Activated CD4-positive, alpha-beta T cell treated with anti-CD3 and anti-CD28 coated beads for 24 hours (primary cell): ENCODE measurements at places on chromosomes 6 and 20.

- DNase-seq = no peak
These were observed 119.3 kb downstream of the TULP4 start for GRCh38 chr6:158431560-158431959.

GRCh38 chr6:63904650-63905248 lies 269.1 kb downstream of the PHF3 start:
- no peak for DNase-seq

DNA sequence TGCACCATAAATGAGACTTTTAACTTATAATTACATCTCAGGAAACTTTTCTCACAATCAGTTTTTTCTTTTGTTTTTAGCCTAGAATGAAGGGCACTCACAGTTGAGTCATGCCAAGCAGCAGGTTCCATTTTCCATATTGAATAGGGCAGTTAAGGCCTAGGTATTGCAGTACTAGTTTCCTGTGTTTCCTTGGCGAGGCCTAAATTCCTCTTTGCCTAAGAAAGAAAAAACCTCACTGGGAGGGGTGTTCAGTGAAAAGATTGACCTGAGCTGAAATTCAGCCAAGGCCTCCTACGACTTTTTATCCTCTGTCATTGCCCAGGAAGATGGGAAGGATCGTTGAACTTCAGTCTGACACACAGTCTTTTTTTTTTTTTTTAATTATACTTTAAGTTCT lies 85.5 kb downstream of the IMPG1 start:
- no peak for DNase-seq

- no peak for DNase-seq
These were observed 205.9 kb upstream of the TAB2 start for GRCh38 chr6:149111556-149112115.

DNA sequence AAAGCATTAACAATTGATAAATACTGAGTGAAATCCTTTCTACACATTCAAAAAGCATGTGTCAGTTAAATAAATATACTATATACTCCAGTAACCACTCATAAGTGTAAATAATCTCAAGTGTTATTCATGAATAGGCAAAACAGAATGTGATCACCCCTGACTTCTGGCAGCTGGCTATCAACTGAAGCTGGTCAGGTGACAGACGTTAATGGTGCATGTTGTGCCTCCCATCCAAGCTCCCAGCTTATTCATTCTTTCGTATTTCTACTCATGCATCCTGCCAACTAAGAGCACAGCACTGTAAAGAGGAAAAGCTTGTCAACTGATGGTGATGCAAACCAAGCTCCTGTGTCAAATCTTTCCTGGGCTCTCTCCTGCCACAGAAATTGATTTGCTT lies 7.7 kb downstream of the PSMB1 start:
- DNase-seq = no peak

DNA sequence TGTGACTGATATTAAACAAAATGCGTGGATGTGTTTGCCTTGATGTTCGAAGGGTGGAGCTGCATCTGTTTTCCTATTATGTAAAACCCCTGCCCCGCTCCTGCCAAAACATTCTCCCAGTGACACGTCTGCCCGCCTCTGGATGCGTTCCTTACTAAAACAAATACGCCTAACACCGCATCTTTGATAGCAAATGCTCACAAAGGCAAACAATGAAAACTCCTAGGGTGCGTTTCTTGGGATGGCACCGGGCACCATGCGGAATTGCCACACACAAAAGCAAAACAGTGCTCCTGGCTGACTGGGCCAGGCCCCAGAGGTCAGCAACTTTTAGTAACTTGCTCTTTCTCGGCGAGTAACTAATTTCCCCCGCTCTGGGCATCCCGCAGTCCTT lies 9.0 kb upstream of the FOXC1 start:
- DNase-seq = no peak

- DNase-seq = no peak
These were observed 72.0 kb upstream of the TBX18 start for GRCh38 chr6:84836366-84836765.

DNA sequence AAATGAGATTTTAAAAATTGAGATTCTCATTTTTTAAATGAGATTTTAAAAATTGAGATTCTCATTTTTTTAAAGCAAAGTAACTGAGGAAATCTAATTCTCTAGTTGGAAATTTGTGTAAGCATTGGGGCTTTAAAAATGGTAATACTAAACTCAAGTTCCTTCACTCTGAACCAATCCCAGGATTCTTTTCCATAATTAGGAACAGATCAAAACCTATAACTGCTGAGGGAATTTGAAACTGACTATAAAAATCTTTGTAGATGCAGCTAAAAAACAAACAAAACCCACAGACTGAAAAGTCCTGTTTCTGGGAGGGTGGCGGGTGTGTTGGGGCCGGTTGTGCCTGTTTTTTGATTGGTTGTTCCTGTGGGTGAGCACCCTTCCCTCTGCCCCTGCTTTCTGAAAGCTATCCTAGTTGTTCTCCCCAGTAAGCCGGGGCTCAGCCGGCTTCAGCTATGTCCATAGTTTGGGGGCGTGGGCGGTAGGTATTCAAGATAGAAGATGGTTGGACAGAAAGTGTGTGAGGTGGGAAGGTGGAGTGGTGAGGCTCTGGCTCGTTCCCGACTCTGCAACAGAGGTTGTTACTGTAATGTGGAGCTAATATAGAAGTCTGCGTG lies 49.3 kb downstream of the GFRA4 start:
- no peak for DNase-seq

GRCh38 chr20:53794529-53795115 lies 201.0 kb upstream of the ZNF217 start:
- DNase-seq = no peak

- no peak for DNase-seq
These were observed 240.9 kb downstream of the COL12A1 start for GRCh38 chr6:74964871-74965441.

- DNase-seq = no peak
These were observed 333.7 kb downstream of the ZFAND3 start for GRCh38 chr6:38153076-38153797.

DNA sequence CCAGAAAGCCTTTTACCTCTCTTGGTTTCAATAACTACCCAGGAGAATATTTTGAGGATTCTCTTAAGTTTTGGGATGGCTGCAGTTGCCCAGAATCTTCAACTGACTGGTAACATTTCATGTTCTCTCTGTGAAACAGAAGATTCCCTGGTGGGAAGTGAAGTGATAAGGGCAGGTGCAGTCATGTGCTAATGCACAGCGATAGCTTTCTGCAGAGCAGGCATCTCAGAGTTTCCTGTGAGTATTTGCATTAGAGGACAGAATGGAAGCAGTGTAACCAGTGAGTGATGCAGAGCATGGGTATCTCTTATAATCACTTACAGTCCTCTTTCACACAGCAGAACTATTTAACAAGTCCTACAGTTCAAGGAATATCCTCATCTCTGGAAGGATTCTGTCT lies 76.1 kb downstream of the HCRTR2 start:
- DNase-seq = no peak

DNA sequence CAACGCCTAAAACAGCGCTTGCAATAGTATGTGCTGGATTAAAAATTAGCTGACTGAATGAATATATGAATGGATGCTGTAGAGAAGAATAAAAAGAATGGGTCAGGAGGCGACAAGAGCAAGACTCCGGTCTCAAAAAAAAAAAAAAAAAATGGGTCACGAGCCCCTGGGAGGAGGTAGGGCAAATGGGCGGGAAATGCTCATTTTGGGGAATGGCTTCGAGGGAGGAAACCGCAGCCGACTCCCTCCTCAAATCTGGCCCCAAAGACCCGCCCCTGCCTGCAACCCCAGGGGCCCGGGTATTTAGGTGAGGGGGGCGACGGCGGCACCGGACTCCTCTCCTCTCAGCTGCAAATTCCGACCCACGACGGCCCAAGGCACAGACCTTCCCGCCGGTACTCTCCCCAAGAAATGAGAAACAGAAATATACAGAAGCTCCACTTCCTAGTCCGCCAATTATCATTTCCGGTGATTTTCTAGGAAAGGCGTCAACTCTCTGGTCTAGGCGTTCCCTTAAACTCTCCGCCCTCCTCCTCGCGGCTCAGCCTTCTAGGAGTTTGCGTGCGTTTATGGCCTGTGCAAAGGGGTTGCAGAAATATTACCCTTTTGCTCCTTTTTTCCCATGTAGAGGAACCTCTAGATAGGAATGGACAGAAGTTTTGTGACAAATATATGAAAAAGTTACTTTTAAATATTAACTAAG lies at the start of gene ZNF311:
TSS of gene ZNF311 (minus strand) at position 133 of the 703 bp plus-strand sequence. CDS start 1,361 bp downstream, outside the sequence.
- DNase-seq = no peak

DNA sequence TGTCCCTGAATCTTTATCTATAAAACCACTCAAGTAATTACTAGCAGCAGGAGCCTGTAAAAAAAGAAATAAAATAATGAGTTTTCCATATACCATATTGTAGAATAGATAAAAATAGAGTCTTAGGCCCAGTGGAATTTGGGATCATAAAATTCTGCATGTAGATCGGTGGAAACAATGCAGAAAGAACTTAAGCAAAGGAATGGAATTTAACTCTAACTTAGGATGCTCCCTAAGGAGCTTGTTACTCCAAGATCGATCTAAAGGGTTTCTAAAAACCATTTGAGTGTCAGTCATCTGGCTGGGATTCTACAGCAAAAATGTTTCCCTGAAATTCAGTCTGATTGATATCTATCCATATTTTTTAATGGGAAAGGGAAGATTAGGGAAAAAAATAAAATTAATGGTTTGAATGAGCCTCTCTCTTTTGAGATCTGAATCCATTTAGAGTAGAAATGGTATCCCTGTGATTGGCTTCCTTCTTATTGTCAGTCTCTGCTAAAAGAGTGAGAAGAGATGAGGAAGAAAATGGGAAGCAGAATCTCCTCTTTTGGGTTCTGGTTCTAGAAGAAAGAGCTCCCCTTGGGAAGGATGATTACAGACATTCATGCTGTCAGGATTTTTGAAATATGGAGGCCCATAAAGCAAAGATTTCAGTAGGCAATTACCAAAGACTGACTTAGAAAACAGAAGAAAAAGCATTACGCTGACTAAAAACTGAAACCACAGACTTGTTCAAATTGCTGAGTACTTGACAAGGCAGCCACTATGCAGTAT lies 564.3 kb upstream of the MARCKS start:
- no peak for DNase-seq

DNA sequence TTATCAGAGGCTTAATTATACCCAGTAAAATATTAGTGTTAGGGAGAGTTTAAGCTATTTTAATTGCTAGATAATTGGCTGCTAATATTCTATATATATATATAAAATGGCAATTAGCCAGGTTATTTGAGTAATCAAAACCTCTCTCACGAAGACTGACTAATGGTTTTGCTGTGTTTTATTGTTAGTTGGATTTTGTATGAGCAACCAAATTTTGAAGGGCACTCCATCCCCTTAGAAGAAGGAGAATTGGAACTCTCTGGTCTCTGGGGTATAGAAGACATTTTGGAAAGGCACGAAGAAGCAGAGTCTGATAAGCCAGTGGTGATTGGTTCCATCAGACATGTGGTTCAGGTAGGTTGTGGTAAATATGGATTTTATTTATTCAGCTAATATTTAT lies 102.2 kb downstream of the RTN4IP1 start:
- DNase-seq = no peak

DNA sequence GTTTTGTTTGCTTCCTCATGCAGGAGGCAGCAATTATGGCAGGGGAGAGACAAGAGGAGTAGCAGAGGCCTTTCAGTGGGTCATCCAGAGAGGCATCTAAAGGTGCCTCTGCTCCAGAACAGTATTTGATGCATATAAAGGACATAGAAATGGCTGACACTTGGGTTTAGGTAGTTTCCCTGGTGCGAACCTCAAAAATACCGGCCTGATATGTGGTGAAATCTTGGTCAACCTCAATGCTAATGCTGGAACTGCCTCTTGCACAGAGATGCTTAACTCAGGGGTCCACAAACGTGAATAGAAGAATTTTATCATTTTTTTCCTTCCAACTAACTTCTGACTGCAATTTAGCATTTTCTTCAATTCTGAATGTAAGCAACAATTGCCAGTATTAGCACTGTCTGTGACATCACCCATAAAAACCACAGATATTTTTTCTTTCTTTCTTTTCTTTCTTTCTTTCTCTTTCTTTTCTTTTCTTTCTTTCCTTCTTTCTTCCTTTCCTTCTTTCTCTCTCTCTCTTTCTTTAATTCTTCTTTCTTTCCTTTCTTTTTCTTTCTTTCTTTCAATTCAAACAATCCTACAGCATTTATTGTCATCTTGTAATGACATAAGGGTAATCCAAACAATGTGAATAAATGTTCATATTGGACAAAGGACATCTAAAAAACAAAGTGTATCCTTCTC lies 180.0 kb upstream of the UST start:
- no peak for DNase-seq

- no peak for DNase-seq
These were observed 9.4 kb upstream of the SLC4A11 start for GRCh38 chr20:3248167-3248992.

DNA sequence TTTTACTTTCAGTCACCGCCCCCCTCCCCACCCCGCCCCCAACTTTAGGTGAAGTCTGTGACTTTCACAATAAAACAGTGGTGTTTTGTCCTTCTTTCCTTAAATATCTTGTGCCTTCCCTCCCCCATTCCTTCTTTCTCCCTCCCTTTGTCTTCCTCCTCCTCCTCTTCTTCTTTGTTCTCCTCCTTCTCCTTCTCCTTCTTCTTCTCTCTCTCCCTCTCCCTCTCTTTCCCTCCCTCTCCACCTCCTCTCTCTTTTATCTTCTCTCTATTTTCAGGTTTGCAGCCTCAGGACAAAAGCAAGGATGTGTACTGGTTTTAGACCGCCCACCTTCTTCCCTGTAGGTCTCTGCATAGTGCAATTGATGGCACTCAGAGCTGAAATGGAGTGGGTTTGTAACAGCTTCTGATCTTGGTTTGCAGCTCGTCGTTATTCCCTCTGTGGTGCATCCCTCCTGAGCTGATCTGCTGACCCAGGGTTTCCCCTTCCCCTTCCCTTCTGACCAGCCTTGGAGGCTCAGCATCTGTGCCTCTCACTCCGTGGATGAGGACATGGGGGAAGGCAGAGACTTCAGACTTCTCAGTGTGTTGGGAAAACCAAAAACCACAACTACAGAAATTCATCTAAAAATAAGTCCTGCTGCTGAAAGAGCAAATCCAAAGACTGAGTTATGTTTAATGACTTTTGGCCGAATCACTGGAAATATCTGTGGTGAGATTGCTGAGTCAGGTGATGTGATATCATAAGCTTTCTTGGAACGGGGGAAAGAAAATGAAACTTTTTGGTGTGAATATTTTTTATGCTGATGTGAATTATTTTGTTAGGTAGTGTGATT lies 6.9 kb downstream of the VGLL2 start:
- no peak for DNase-seq

GRCh38 chr6:13615792-13616120 lies 621 bp downstream of the NOL7 start:
- DNase-seq = peak; percentile 27

DNA sequence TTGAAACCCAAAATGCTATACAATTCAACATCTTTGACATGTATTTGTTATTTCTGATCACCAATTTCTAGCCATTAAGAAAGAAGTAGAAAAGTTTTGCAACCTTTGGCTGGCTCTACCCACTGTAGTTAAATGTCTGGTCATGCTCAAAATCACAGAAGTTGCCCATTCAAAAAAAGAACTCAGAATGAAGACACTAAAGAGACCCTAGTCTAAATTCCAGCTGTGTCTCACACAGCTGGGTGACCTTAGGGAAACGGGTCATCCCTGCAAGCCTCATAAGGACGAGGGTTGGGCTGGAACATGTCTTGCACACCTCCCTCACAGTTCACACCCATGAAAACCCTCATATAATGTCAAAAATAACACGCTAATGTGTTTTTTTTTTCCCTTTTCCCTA lies 10.3 kb downstream of the FOXQ1 start:
- DNase-seq = no peak

GRCh38 chr20:19566226-19566945 lies 191.7 kb upstream of the RIN2 start:
- no peak for DNase-seq
